Activated CD4-positive, alpha-beta T cell treated with anti-CD3 and anti-CD28 coated beads, Interleukin-2, amount 10 ng/mL, durations not matched to agents 7 days and 5 days (primary cell): ENCODE measurements at places on chromosomes 16 and 17.

DNA sequence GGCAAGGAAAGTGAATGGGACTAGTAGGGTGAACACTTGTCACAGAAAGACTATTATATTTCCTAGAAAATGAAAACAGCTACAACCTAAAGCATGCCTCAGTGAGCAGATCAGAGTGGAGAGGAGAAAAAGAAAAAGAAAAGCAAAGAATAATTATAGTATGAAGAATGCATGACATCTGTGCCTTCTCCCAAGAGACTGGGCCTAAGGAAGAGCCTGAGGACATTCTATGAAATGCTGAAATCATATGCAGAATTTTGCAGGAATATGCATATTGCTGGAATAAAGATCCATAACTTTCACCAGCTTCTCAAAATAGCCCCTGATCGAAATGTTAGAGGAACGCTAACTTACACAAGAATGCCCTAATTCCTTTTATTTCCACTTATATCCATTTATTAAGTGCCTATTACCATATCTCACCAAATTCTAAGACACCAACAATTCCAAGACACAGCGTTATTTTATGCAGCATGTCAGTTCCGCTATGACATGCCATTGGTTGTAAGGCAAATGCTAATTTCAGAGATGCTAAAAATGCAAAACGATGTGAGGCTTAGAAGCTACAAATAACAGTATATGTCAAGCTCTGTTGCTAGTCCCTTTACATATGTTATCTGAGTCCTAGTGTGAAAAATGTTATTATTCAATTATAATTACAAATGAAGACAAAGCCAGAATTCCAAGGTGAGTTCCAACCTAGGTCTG, 171.0 kb downstream of the SLC39A11 start:
- H3K36me3 ChIP-seq, result no peaks in the 10 kb centered on the region
- H3K4me3 ChIP-seq, result no peak overlapping the region
- H3K27me3 ChIP-seq, result no peaks in the 10 kb centered on the region
- H3K27ac ChIP-seq, result no peak overlapping the region

DNA sequence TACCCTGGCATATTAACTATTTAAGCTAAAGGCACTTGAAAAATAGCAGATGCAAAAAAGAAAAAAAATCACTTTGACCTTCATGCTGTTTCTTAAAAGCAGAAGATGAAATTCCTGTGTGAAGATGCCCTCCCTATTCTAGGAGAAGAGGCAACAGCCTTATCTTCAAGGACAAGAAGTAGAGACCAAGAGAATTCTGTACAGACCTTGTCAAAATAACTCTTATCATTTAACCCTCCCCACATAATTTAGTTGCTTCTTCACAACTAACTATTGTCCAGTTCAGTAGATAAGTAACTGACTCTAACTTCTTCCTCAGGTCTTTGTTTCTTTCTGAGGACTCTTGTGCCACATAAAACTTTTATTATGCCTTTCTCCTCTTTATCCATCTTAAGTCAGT, 72.0 kb upstream of the MARCHF10 start:
- no peak overlapping the region for H3K4me3 ChIP-seq
- no peaks in the 10 kb centered on the region for H3K36me3 ChIP-seq
- DNase-seq, result no peak
- no peak overlapping the region for H3K27ac ChIP-seq

- H3K27me3 ChIP-seq, result peaks cover 12% of the 10 kb centered on the region
- DNase-seq, result no peak
- H3K4me3 ChIP-seq, result no peak overlapping the region
- H3K27ac ChIP-seq, result peak overlapping the region; percentile 2
- peaks cover 45% of the 10 kb centered on the region for H3K4me1 ChIP-seq
These were observed 42.7 kb downstream of the SOCS3 start for GRCh38 chr17:78316867-78317789.

DNA sequence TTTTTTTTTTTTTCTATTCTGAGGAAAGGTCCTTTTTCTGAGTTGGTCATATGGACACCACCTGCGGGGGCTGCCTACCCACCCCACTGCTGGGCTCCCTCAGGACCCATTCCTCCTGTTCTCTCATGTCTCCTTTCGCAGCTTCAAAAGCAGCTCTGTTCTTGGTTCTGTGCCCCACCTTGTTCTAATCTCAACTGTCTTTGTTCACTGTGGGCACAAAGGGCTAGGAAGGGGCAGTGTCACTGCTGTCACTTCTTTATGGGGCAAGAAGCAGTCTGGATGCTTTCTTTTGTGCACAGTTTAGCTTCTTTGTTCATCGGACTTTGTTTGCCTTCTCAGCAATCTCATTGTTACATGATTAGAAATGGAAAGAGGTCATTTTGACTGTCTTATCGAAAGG, 7.1 kb downstream of the GOSR2 start:
- H3K36me3 ChIP-seq, result peaks cover 39% of the 10 kb centered on the region
- no peak overlapping the region for H3K4me3 ChIP-seq
- H3K27me3 ChIP-seq, result no peaks in the 10 kb centered on the region
- H3K4me1 ChIP-seq, result peaks cover 34% of the 10 kb centered on the region
- no peak for DNase-seq

DNA sequence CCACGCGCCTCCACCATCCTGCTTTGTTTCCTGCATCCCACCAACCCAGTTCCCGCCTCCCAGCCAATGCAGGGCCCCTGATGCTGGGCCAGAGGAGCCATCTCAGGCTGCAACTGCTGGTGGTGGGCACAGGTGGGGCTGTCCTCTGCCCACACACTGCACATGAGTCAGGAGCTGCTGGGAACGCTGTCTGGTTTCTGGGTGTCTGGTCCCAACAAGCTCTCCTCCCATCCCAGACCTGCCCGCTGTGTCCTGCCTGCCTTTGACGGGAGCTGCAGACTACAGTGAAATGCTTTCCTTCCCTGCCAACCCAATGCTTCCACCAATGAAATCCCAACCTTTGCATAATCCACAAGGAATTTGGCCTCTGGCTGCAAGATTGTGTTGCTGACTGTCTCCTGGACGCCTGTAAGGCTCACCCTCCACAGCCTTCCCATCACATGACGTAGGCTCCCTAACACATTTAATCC, 98.9 kb downstream of the N4BP1 start:
- H3K4me1 ChIP-seq, result no peaks in the 10 kb centered on the region
- no peak overlapping the region for H3K4me3 ChIP-seq
- no peaks in the 10 kb centered on the region for H3K27me3 ChIP-seq
- no peaks in the 10 kb centered on the region for H3K36me3 ChIP-seq
- no peak for DNase-seq

DNA sequence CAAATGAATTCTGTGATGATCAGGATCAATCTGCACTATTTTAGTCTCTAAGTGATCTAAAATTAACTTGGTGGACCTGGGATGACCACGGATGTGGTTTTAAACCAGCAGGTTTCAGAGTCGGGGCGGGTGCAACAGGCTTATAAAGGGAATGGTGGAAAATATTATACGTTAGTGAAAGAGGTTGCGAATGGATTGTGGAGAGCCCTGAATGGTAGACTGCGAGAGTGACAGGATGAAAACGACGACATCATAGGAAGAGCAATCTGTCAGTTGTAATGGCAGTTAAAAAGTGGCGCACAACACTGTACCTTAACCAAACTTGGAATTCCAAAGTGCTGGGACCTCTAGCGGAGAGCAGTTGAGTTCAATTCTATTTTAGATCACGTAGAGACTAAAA, 1.2 kb upstream of the CYB5B start:
- H3K4me1 ChIP-seq, result peaks cover 32% of the 10 kb centered on the region
- DNase-seq, result no peak
- H3K4me3 ChIP-seq, result peak overlapping the region; percentile 41
- H3K27ac ChIP-seq, result no peak overlapping the region
- H3K36me3 ChIP-seq, result peaks cover 16% of the 10 kb centered on the region

GRCh38 chr17:76872221-76872873, 4.1 kb downstream of the MGAT5B start:
- H3K4me3 ChIP-seq, result no peak overlapping the region
- H3K27ac ChIP-seq, result no peak overlapping the region
- H3K4me1 ChIP-seq, result peaks cover 8% of the 10 kb centered on the region
- DNase-seq, result no peak
- H3K27me3 ChIP-seq, result peaks cover 25% of the 10 kb centered on the region

- H3K27ac ChIP-seq, result no peak overlapping the region
- no peaks in the 10 kb centered on the region for H3K36me3 ChIP-seq
- peaks cover 7% of the 10 kb centered on the region for H3K27me3 ChIP-seq
- DNase-seq, result no peak
- no peak overlapping the region for H3K4me3 ChIP-seq
These were observed 2.9 kb upstream of the MAFG start for GRCh38 chr17:81930142-81931125.

GRCh38 chr17:2735896-2736295, 13.6 kb downstream of the CCDC92B start:
- no peaks in the 10 kb centered on the region for H3K36me3 ChIP-seq
- DNase-seq, result no peak
- no peak overlapping the region for H3K4me3 ChIP-seq
- no peak overlapping the region for H3K27ac ChIP-seq
- no peaks in the 10 kb centered on the region for H3K27me3 ChIP-seq

GRCh38 chr16:11208916-11209665, 46.9 kb downstream of the SOCS1 start:
- no peak for DNase-seq
- H3K36me3 ChIP-seq, result peaks cover 9% of the 10 kb centered on the region
- H3K4me1 ChIP-seq, result peaks cover 28% of the 10 kb centered on the region
- no peak overlapping the region for H3K4me3 ChIP-seq
- no peaks in the 10 kb centered on the region for H3K27me3 ChIP-seq
- H3K27ac ChIP-seq, result no peak overlapping the region

DNA sequence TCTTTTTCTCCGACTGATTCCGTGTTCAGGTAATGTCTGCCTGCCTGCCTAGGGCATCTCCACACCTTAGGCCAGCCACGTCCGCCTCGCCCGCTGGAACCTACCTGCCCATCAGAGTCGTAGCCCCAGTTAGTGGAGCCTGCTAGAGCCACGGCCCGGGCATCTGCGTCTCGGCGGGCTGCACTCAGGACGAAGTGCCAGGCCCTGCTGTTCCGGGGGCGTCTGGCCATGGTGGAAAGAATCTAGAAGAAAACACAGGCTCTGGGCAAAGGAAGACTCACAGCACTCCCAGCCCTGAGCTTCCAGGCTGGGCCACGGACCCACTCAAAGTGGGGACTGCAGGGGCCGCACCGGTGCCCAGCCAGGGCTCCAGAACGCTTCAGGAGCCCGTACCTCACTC, 1.1 kb downstream of the SPSB3 start:
- peaks cover 8% of the 10 kb centered on the region for H3K36me3 ChIP-seq
- peaks cover 25% of the 10 kb centered on the region for H3K4me1 ChIP-seq
- peak overlapping the region; percentile 86 for H3K4me3 ChIP-seq
